ENCODE measurements at places on chromosomes 16 and 17.

DNA sequence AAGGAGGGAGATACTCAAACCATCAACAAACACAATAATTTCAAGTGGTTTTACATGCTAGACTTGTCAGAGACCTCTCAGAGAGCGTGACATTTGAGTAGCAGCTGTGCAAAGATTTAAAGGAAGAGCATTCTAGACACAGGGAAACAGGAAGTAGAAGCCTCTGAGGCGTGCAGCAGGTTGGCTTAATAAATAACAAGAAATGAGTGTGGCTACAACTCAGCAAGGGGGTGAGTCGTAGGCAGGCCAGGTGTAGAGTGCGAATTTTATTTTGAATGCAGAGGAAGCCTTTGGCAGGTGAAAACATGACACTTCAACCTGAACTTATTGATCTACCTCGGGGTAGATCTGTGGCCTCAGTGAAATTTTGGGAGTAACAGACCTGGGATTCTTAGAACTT is 73.2 kb upstream of the MRTFB start:
- no peak for DNase-seq
- H3K4me1 ChIP-seq = no peaks in the 10 kb centered on the region
- H3K36me3 ChIP-seq = no peaks in the 10 kb centered on the region
- H3K4me3 ChIP-seq = no peak overlapping the region
- no peaks in the 10 kb centered on the region for H3K27me3 ChIP-seq
- no peak overlapping the region for H3K27ac ChIP-seq

- H3K27me3 ChIP-seq = no peaks in the 10 kb centered on the region
- no peaks in the 10 kb centered on the region for H3K4me1 ChIP-seq
- no peak overlapping the region for H3K27ac ChIP-seq
Observed at GRCh38 chr16:53775821-53776431, 72.0 kb downstream of the FTO start.

- no peak for DNase-seq
- H3K27me3 ChIP-seq = no peaks in the 10 kb centered on the region
- H3K27ac ChIP-seq = no peak overlapping the region
Observed at GRCh38 chr16:27676839-27677238, 126.9 kb downstream of the KATNIP start.

DNA sequence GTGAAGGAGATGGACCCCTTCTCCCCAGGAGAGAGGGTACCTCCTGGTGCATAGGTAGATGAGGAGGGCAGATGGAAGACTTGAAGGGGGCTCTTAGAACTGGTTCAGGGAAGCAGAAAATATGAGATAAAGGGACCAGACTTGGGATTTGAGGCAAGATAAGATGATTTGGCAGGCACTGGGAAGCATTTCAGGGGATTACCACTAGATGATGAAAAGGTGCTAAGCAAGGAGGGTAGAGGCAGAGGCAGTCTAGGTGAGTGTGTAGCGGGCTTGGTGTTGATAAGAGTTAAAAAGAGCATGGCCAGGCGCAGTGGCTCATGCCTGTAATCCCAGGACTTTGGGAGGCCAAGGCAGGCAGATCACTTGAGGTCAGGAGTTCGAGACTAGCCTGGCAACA is 14.4 kb downstream of the SLC9A5 start:
- no peaks in the 10 kb centered on the region for H3K4me1 ChIP-seq
- H3K4me3 ChIP-seq = no peak overlapping the region
- H3K27ac ChIP-seq = no peak overlapping the region
- DNase-seq = no peak
- no peaks in the 10 kb centered on the region for H3K36me3 ChIP-seq

- H3K4me1 ChIP-seq = peaks cover 49% of the 10 kb centered on the region
- DNase-seq = no peak
- no peaks in the 10 kb centered on the region for H3K36me3 ChIP-seq
- H3K27me3 ChIP-seq = no peaks in the 10 kb centered on the region
Observed at GRCh38 chr17:57606111-57606875, 138.8 kb downstream of the CCDC182 start.

Data from effector memory CD4-positive, alpha-beta T cell (primary cell).